ENCODE measurements at places on chromosomes 11 and 22.

GRCh38 chr11:59012398-59013265, 73.3 kb downstream of the GLYATL1 start:
- DNase-seq, result no peak

GRCh38 chr11:40175980-40176379, 1283.5 kb downstream of the LRRC4C start:
- DNase-seq, result no peak

DNA sequence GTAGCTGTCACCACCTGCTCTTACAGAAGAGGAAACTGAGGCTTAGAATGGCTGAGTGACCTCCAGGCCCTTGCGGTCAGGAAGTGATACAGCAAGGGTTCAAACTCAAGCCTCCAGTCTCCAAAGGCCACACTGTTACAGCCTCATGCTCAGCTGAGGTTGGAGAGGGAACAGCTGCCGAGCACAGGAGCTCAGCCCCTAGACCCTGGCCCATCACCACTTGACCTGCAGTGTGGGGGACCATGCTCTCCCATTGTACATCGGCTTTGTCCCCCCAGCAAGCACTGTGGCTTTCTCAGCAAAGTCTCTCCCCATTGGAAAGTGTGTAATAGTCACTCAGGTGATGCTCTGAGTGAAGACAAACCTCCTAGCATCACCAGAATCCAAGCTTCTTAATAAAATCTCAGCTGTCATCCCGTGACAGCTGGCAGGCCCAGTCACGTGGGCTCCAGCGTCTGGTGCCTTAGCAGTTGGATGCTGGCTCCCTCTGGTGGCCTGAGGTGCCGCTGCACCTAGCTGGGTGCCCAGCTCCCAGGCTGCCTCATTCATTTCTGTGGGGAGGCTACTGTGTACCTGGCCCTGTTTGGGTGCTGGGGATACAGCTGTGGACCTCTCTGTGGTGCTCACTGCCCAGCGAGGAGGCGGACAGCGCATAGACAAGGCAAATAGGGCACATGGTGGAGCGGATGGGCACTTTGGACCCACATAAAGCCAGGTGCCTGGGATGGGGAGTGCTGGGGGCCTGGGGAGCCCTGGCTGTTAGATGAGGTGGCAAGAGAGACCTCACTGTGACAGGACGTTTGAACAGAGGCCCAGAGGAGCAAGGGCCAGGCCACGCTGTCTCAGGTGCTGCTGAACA, 19.1 kb upstream of the MYRF start:
- DNase-seq, result peak; percentile 88

DNA sequence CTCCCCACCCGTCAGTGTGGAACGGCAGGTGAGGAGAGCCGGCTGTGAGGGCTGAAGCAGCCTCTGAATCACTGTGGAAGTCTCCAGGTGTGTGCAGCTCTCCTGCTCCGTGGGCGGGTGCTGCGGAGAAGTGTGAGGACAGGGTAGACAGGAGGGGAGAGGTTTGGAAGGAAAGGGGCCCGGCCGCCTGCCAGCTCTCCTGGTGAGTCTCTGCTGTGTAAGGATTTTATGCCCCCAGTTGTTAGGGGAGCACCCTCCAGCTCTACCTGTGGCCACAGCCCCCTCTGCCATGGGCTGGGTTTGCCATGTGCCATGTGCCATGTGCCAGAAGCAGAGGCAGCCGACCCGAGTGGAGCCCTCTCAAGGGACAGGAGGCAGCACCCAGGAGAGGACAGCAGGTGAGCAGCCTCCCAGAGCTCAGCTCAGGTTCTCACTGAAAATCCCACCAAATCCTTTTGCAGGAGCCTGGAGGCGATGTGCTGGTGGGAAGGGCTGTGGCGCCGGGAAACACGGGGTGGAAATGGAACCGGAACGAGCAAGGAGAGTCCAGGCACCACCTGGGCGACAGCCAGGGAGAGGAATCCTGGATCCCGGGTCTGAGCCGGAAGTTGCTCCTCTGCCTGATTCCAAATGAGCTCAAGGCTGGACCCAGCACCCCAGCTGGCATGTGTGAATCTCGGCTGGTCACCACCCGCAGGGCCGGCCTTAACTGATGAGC, 804.4 kb downstream of the BRD1 start:
- no peak for DNase-seq

GRCh38 chr11:47335733-47336132, 16.8 kb downstream of the MYBPC3 start:
- DNase-seq, result no peak

GRCh38 chr11:132126973-132127899, 756.8 kb downstream of the NTM start:
- peak; percentile 90 for DNase-seq

- DNase-seq, result no peak
Measured at GRCh38 chr11:36141956-36142355, 147.3 kb downstream of the COMMD9 start.

GRCh38 chr11:18615628-18616392, 16.2 kb downstream of the MISFA start:
- no peak for DNase-seq

DNA sequence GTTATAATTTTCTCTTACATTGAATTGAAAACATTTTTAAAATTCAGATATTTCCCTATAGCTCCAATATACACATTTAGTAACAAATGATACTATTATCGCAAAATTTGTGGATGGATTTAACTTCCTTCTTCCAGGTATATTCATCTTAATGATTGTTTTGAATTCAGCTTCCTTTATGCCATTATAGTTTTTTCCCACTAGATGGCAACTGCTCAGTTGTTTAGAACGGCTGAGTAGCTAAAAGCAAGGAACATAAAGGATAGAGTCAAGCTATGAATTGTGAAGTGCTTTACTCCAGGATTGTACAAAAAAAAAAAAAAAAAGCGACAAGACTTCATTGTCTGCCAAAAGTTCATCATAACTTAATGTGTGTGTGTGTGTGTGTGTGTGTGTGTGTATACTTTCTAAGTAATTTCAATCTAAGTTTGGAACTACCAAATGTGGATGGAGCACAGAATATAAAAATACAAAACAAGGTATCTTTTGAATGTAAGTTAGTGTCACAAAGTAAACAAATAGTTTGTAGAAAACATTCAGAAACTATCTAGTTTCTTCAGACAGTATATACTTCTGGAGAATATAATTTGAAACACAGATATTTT, 846.4 kb downstream of the DLG2 start:
- no peak for DNase-seq

DNA sequence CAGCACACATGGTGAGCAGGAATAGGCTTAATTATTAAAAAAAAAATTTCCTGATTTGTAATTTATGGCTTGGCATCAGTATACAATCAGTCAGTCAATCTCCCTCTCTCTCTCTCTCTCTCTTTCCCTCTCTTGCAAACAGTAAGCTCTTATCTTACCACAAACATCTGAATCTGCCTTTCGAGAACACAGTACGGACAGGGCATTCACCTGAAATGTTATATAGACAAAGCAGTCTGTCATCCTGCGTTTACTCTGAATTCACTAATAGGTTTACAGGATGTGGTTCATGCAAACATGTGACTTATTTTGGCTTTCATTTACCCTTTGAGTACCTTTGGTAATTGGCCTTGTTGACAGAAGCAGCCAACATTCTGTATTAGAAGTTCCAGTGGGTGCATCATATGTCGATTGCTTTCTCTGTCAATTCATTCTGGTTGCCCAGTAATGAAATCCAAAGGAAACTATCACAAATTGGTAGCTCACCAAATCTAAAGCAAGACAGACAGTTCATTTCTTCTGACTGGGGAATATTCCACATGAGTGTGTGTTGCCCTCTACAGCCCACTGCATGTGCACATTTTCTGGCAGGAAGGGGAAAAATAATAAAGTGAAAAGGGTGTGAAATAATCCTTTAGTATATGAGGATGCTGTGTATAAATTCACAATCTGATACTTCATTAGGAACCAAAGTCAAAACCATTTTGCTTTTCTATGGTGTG, 1058.2 kb downstream of the LRRC4C start:
- DNase-seq, result no peak

DNA sequence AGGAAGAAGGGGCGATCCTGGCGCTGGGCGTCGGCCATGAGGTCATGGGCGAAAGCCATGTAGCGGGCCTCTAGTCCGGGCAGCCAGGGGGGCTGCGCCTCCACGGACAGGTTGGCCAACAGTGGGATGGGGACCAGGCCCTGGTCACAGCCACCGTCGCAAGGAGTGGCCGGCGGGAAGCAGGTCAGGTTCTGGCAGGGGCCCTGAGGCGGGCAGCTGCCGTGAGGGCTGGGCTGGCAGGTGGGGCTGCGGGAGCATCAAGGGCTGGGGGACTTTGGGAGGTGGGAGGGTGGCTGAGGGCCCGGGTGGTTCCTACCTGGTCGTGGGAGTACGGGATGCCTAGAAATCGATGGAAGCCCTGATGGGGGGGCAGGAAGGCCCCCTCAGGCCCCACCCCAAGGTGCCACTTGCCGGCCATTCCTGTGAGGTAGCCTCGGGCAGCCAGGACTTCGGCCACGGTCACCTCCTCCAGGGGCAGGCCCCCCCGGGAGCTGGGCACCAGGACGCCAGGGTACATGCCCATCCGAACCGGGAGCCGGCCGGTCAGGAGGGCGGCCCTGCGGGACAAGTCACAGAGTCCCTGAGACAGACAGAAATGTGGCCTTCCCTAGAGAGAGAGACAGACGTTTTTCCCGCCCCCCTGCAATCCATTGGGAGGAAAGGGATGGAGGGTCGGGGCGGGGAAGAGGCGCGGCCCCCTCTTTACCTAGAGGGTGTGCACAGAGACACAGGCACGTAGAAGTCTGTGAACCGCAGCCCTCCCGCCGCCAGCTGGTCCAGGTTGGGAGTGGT, 906 bp downstream of the ARSA start:
- DNase-seq, result no peak

DNA sequence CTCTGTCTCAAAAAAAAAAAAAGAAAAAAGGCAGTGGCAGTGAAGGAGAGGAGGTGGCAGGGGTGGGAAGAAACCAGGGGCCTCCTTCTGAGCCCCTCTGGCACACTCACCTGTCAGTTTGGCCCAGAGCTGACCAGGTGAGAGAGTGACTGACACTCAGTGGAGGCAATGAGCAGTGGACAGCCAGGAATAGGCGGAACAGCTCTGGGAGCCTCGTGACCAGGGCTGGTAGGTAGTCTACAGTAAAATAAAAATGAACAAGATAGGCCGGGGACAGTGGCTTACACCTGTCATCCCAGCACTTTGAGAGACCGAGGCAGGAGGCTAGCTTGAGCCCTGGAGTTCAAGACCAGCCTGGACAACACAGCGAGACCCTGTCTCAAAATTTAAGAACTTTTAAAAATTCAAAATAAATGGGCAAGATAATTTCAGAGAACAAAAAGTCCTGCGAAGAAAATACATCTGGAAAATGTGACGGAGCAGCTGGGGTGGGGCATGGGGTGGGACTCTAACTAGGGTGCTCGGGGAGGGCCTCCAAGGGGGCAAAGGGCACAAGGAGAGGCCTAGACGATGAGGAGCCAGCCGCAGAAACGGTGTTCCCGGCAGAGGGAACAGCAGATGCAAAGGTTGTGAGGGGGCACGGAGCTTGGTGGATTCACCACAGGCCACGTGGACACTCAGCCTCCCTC, 3.8 kb upstream of the PDXP start:
- DNase-seq, result no peak

DNA sequence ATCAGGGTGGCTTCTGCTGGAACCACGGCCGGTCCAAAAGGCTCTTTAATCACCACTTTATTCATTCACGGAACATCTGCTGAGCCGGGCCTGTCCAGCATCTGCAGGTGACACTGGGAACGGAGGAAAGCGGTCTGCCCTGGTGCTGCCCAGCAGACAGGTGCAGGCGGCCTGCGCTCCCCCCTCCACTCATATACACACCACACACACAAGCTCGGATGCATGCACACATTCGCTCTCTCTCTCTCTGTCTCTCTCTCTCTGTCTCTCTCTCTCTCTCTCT, 736.9 kb downstream of the BRD1 start:
- no peak for DNase-seq

DNA sequence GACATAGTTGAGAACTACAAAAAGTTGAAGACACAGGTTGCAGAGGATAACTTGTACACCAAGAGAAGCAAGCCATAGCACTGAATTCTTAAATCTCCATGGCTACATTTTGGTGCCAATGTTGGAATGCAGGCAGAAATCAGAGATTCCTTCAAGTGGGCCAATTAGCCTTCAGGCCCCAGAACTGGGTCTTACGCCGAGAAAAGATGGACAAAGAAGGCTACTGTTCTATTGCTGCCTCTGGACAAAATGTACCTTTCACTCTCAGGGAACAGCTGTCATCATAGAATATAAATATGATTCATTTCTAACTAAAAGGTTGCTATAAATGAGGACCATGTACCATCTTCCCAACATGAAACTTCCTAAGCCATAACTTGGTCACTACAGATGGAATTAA, 13.7 kb downstream of the TMEM216 start:
- DNase-seq, result no peak

DNA sequence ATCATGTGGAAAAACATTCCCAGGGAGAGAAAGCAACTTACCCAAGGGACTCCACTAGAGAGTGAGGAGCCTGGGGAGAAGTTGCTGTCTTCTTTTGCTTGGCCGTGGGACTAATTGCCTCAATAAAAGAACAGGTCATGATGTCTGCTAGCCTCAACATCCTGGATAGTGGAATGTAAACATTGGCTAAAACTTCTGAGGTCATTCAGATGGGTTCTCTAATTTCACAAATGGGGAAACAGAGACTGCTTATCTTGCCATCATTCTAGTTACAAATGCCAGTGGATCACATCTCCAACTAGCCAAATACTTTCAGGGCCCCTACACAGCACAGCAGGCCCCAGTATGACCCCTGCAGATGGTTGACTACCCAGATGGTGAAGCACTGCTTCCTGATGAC, 28.4 kb upstream of the PAMR1 start:
- no peak for DNase-seq

- no peak for DNase-seq
Measured at GRCh38 chr22:17976121-17976520, 48.2 kb downstream of the MICAL3 start.

DNA sequence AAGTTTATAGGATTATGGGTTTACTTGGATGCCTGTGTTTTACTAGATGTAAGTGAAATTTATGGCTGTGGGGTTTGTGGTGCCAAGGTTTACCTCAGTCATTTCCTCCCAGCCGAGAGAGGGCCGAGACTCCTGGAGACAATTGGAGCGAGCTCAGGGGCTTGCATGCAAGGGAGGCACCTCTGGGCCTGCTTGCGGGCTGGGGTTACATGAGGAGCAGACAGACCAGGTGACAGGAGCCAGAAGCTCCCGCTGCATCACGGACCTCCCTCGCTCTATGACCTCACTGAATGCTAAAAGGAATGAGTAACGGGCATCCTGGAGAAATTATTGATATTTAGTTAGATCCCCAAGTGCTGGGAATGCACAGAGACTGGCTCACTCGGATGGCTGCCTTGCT, 275.2 kb upstream of the KIRREL3 start:
- DNase-seq, result no peak

GRCh38 chr11:73206801-73207200, 11.3 kb upstream of the P2RY2 start:
- DNase-seq, result no peak

- no peak for DNase-seq
Measured at GRCh38 chr11:71172680-71173079, 79.7 kb downstream of the SHANK2 start.

Measured in right hindlimb (tissue), 1 donor.